ENCODE measurements at places on chromosomes 3 and 15. TPM values are rescaled to one million over a fixed set of nuclear protein-coding genes. Genes with fewer than 3 reads are reported as not detected.

DNA sequence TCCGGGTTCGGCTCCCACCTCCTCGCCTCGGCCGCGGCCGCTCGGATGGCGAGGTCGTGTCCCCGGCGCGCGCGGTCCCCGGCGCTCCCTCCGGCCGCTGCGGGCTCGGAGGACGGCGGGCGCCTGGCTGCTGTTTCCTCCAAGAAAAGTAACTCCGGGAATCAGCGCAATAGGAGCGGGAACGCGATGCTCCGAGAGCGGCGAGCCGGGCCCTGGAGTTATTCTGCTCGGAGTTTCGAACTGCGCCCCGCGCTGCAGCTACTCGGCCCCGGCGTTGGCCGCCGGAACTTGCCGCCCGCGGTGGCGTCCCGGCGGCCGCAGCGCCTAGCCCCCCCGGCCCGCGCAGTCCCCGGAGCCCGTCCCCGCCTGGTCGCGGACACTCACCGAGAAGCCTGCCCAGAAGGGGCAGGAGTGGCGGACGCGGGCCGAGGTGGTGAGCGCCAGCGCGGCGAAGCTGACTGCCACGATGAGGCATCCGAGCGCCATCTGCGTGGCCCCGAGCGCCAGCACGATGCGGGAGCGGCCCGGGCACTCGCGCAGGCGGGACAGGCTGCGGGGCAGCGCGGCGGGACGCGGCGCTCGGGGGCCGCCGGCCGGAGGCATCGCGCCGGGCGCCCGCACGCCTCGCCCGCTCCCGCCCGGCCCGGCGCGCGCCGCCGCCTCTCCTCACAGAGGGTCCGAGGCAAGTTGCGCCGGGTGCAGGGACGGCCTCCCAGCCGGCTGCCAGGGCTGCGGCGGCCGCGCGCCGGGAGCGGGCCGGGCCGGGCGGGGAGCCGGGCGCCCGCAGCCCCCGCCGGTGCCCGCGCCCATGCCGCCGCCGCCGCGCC is 251.9 kb downstream of the TJP1 start:
- H3K4me3 ChIP-seq = no peak overlapping the region
- H3K36me3 ChIP-seq = no peaks in the 10 kb centered on the region
- peaks cover 73% of the 10 kb centered on the region for H3K27me3 ChIP-seq
- H3K4me1 ChIP-seq = no peaks in the 10 kb centered on the region
- no peak for DNase-seq

Gene SMCO1
- not detected for total RNA-seq

DNA sequence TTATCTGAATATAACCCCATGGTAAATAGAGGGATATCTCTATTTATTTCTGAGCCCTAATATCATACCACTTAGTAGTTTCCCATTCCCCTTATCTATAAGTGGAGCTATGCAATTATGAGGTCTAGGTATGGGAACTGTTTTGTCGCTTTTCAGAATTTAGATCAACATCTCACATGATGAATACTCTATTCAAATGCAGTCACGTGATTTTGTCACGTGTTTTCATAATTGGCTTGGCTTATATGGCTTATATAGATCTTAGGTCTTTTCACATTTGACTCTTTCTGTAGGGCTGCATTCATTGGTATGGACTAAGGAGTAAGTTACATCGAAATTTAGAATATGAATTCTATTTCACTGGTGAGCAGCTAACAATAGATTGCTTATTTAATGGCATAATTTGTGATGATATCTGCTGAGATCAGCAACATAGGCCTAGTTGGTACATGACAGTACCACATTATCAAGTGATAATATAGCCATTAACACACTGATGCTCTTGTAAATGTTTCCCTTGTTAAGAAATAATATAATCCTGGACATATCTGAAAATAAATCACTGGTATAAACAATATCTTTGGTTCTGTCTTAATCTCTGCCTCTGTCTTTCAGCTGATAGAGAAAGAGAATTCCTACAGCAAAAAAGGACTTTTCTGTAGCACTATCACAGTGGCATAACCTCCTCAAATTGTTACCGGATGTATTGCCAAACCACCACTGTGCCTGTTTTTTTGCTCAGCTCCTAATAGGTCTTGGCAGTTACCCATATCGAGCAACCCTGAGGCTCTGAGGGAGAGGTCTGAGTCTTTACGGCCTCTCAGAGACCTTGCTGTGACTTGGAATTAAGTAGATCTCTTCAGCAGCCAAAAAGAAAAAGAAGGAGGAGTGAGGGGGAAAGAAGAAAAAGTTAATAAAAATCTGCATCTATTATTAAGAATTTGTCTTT is 357.1 kb downstream of the ZPLD1 start:
- no peak overlapping the region for H3K27ac ChIP-seq
- no peak overlapping the region for H3K4me3 ChIP-seq
- no peaks in the 10 kb centered on the region for H3K36me3 ChIP-seq
- H3K27me3 ChIP-seq = no peaks in the 10 kb centered on the region

Gene CSPG5
- 2.1 TPM for total RNA-seq

GRCh38 chr3:133803469-133803868 is 2.1 kb upstream of the SRPRB start:
- H3K27me3 ChIP-seq = peaks cover 35% of the 10 kb centered on the region
- H3K36me3 ChIP-seq = peaks cover 15% of the 10 kb centered on the region
- H3K27ac ChIP-seq = no peak overlapping the region
- DNase-seq = no peak
- H3K4me3 ChIP-seq = no peak overlapping the region

DNA sequence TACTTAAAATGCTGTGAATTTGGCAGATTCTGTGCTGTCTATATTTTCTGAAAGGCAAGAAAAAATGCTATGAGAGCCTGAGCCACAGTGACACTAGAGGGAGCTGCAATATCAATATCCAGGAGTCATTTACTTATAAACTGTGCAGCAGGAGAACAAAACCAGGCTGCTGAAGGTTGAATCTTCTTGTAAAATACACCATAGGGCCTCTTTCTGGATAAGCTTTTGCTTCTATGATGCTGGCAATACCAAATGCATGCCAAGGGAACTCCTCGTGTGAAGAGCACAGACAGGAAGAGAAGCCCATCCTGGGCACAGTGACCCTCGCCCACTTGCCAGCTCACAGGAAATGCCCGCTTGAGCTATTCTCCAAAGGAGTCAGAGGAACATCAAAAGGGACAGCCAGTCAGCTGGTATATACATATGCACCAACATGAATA is 48.0 kb upstream of the TSPAN3 start:
- H3K4me1 ChIP-seq = peaks cover 11% of the 10 kb centered on the region
- peak overlapping the region; percentile 4 for H3K27ac ChIP-seq

DNA sequence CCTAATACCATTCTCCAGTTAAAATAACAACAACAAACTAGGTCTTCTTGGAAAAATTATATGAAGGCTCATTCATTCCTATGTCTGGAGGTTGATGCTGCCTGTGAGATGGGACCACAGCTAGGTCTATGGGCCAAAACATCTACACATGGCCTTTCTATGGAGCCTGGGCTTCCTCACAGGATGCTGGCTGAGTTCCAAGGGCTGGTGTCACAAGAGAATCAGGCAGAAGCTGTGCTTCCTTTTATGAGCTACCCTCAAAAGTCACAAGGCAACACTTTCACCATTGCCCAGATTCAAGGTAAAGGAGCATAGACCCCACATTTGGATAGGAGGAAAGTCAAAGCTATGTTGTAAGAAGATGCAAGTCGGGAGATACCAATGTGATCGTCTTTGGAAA is 4.6 kb upstream of the RTP2 start:
- H3K27me3 ChIP-seq = no peaks in the 10 kb centered on the region
- H3K36me3 ChIP-seq = no peaks in the 10 kb centered on the region
- DNase-seq = no peak

Gene SNRK
- total RNA-seq = 23.6 TPM

- H3K27me3 ChIP-seq = no peaks in the 10 kb centered on the region
- no peak overlapping the region for H3K27ac ChIP-seq
- H3K4me3 ChIP-seq = no peak overlapping the region
- no peaks in the 10 kb centered on the region for H3K36me3 ChIP-seq
- peaks cover 5% of the 10 kb centered on the region for H3K4me1 ChIP-seq
Observed at GRCh38 chr3:70518356-70518755, 205.9 kb upstream of the MDFIC2 start.

Gene PAQR9
- total RNA-seq = 0.58 TPM

DNA sequence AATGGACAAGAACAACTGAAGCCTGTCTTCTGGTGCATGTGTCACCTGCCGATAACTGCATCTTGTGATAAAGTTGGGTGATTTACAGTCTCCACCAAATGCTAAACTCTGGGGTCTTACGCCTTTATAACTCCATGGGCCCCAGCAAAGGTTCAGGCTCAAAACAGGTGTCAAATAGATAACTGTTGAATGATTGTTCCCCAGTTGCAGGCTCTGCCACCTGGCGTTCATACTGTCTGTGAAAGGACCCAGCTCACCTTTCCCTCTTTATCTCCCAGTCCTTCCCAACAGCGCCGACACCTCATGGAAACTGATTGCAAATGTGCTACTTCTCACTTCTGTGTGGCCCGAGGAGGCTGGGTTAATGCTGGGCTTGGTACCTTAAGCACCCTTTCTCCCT is 8.3 kb upstream of the SNX22 start:
- H3K4me1 ChIP-seq = peaks cover 9% of the 10 kb centered on the region
- no peak overlapping the region for H3K4me3 ChIP-seq
- H3K27me3 ChIP-seq = no peaks in the 10 kb centered on the region
- H3K36me3 ChIP-seq = peaks cover 4% of the 10 kb centered on the region
- no peak for DNase-seq

DNA sequence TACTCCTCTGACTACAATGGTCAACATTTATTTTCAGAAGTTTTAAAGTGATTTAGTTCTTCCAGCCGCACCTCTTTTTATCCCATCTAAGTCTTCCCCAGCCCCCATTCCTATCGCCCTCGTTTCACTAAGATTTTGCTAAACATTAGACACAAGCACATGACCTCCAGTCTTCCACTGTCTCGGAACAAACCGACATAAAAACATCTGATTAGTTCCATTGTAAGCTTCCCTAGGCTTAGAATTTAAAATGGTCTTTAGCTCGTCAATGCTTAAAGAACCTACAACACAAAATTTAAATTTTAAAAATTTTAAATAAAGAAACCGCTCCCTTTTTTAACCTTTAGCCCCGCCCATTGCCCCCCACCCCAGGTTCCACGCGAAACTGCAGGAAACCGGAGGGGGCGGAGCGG is 284 bp upstream of the TSC22D2 start:
- H3K27ac ChIP-seq = peak overlapping the region; percentile 99
- DNase-seq = no peak
- peak overlapping the region; percentile 98 for H3K4me3 ChIP-seq
- peaks cover 18% of the 10 kb centered on the region for H3K36me3 ChIP-seq
- H3K27me3 ChIP-seq = no peaks in the 10 kb centered on the region

GRCh38 chr3:186413615-186414415 is 51.8 kb upstream of the DGKG start:
- peak overlapping the region; percentile 57 for H3K27ac ChIP-seq
- H3K4me1 ChIP-seq = peaks cover 17% of the 10 kb centered on the region
- H3K36me3 ChIP-seq = no peaks in the 10 kb centered on the region
- no peak for DNase-seq
- H3K27me3 ChIP-seq = peaks cover 66% of the 10 kb centered on the region

- no peak overlapping the region for H3K27ac ChIP-seq
- peaks cover 96% of the 10 kb centered on the region for H3K27me3 ChIP-seq
- no peak overlapping the region for H3K4me3 ChIP-seq
- DNase-seq = no peak
Observed at GRCh38 chr15:59993041-59993750, 10.9 kb upstream of the FOXB1 start.

DNA sequence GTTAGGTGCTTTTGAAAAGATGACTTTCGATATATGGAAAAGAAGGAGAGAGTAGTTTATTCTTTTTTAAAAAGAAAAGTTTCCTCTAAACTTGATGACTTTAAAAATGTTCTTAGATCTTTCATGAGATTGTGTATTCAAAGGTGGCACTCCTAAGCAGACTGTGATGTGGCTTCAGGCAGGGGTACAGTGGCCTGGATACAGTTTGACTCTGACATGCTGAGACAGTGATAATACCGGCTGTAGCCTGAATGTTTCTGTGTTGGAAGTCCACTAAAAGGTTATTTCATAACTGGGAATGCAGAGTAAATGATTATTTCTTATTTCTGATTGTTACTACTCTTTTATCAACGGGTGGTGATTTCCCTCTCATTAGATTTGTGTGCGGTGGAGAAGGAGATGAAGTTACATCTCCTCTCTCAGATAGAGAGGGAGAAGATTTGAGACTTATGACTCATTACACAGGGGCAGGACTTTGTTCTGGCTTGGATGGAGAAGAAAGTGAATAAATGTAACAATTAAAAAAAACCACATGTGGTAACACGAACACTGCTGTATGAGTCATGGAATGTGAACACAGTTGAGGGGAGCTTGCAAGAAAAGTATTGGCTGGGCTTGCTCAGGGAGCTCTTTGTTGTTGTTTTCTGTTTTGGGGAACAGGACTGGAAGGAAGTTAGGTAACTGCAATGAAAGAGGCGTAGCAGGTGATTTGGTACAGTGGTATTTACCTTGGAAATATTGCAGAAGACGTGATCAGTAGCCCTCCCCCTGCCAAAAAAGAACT is 21.6 kb downstream of the SPTSSB start:
- no peak overlapping the region for H3K27ac ChIP-seq
- no peak overlapping the region for H3K4me3 ChIP-seq
- no peaks in the 10 kb centered on the region for H3K27me3 ChIP-seq
- peaks cover 3% of the 10 kb centered on the region for H3K36me3 ChIP-seq

Gene AKAP13
- 75.7 TPM for total RNA-seq

DNA sequence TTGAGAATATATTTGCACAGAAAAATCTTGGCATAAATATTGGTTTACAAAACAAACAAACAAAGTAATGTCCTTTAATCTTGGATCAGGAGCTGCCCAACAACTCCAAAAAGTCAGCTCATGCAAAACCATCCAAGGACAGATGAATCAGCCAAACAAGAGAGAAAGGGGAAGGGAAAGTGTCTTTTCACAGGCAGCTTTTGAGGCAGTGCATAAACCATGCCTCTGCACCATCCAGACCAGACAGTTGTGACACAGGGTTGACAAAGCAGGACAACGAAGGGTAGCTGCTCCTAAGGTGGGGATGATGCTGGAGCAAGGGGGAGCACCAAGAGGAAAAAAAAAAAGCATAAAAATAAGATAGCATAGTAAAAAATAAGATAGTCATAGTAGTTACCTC is 8.7 kb downstream of the CD86 start:
- no peaks in the 10 kb centered on the region for H3K27me3 ChIP-seq
- no peaks in the 10 kb centered on the region for H3K36me3 ChIP-seq
- no peaks in the 10 kb centered on the region for H3K4me1 ChIP-seq
- DNase-seq = no peak
- no peak overlapping the region for H3K27ac ChIP-seq

DNA sequence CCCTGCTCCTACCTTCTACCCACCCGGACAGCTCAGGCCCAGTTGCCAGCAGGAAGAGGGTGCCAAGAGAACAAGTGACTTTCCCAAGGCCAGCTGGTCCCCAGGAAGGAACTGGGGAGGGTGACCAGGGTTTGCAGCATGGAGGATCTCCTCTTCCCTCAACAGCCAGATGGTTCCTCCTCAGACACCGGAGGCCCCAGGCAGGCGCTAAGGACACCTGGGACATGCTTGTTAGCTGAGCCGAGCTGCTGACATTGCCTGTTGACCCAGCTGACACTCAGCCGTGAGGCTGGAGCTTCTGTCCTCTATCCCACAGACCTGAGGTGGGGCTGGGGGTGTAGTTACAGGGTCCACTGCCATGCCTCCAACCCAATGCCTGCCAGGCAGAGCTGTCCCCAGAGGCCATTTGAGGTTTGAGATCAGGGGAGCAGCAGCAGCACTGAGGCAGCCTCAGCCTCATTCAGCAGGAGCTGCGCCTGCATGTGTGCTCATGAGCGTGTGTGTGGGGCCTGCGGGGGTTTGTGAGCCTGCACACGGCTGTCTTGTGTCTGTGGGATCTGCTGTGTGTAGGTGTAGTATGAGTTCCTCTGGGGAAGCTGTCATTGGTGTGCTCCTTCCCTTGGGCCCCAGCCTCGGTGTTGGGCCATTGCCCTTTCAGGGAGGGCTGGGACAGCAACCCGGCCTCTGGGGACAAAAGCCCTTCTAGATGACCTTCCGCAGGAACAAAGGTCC is 7.1 kb downstream of the CPLX3 start:
- H3K36me3 ChIP-seq = peaks cover 3% of the 10 kb centered on the region
- no peak for DNase-seq
- H3K27me3 ChIP-seq = peaks cover 20% of the 10 kb centered on the region
- H3K27ac ChIP-seq = no peak overlapping the region
- no peaks in the 10 kb centered on the region for H3K4me1 ChIP-seq
- H3K4me3 ChIP-seq = no peak overlapping the region

Measured in type B pancreatic cell (in vitro differentiated cells).